ENCODE measurements at places on chromosomes 1 and 21.

GRCh38 chr1:164320790-164321731 lies 237.9 kb upstream of the PBX1 start:
- peak; percentile 40 for DNase-seq

DNA sequence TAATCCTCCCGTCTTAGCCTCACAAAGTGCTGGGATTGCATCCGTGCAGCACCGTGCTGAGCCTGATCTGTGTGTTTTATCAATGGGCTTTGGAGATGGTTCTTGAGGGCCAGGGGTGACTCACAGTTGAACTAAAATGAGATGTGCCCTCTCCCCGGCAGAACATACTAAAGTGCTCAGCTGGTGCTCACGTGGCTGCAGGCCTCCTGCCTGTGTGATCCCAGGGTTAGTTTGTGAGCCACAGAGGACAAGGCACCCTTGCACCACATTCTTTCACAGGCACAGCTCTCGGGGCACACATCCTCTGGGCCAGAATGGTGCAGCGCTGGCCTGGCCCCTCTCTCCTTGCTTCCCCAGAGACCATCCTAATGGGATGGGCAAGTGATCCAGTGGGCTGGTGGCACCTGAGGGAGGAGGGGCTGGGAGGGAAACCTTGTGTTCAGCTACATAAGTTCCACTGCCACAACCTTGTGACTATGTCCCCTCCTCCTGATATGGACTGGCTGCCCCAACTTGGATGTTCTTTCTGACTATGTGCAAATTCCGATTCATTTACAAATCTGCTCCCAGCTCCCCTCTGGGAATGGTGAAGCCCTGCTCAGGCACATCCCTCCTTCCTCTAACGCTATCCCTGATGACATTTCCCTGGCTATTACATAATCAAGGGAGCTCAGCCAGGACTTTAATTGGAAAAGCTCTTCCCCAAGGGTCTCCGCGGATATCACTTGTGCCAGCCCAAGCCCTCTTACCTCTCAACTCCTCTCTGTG lies 197.0 kb upstream of the EDN2 start:
- DNase-seq: no peak

GRCh38 chr1:45339789-45340558 lies at the start of the genes MUTYH and TOE1:
TSS of gene MUTYH (minus strand) at chr1:45340440. CDS start at chr1:45334505, 5,935 bp downstream.
TSS of gene TOE1 (plus strand) at chr1:45340170. CDS start at chr1:45340253, 83 bp downstream.
- DNase-seq: peak; percentile 87

DNA sequence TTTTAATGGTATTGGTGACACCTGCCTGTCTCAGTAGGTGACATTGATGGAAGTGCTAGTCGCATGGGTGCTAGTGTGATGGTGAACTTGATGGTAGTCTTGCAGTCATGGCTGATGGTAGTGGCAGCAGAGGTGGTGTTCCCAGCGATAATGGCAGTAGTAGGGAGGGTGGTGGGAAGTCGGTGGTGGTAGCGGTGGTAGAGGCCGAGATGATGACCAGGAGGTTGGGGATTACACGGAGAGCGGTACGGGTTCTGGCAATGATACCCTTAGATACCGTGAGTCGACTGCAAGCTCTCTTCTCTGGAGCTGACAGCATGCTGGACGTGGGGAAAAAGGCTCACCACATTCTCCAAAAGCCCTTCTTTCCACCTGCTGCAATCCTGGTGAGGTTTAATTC lies 99.4 kb upstream of the SLC2A1 start:
- no peak for DNase-seq

DNA sequence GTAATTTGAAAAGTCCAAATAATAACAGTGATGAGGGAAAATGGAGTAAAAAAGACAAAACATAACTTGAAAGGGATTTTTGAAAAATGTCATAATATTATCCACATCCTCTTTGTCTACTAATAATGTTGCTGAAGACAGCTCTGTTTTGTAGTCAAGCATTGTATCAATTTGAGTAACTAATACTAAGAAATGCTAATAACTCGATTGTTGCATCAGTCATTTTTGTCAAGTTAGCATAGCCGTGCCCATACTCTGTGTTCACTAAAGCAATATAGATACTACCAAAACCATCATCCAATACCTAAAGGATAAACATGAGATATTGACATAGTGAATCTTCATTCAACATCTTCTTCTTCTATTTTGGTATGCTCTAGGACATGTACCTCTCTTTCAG lies 17.3 kb downstream of the PDC start:
- DNase-seq: no peak

DNA sequence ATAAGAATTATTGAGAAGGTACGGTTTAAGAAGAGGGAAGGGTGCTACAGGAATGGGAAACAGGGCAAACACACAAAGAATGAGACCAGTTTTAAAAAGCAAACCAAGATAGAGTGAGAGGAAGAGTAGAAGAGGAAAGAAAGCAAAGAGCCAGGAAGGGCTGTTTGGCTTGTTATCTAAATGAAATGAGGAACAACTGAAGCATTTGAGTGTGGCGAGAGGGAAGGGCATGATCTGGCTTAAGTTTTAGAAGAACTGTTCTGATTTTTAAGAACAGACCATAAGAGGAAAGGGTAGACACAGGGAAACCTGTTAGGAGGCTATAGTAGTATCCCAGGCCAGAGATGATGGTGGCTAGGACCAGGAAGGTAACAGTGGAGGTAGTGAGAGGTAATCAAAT lies 73.8 kb downstream of the TUT4 start:
- DNase-seq: no peak

All from left kidney (tissue), 8 donors.